DMS53 (cell line): ENCODE measurements at places on chromosomes 1 and 21.

DNA sequence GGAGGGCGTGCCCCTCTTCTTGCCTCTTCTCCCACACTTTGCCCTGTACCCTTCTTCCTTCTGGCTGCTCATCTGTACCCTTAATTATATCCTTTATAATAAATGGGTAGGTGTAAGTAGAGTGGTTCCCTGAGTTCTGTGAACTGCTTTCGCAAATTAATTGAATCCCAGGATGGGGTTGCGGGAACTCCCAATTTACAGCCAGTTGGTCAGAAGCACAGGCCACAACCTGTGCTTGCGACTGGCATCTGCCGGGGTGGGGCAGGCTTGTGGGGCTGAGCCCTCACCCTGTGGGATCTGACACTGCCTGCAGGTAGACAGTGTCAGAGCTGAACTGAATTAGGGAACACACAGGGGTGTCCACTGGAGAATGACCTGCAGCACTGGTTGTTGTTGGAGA is 244.9 kb downstream of the KCNJ6 start:
- DNase-seq: no peak

- DNase-seq: no peak
Measured at GRCh38 chr21:29753216-29753615, 186.6 kb downstream of the GRIK1 start.

DNA sequence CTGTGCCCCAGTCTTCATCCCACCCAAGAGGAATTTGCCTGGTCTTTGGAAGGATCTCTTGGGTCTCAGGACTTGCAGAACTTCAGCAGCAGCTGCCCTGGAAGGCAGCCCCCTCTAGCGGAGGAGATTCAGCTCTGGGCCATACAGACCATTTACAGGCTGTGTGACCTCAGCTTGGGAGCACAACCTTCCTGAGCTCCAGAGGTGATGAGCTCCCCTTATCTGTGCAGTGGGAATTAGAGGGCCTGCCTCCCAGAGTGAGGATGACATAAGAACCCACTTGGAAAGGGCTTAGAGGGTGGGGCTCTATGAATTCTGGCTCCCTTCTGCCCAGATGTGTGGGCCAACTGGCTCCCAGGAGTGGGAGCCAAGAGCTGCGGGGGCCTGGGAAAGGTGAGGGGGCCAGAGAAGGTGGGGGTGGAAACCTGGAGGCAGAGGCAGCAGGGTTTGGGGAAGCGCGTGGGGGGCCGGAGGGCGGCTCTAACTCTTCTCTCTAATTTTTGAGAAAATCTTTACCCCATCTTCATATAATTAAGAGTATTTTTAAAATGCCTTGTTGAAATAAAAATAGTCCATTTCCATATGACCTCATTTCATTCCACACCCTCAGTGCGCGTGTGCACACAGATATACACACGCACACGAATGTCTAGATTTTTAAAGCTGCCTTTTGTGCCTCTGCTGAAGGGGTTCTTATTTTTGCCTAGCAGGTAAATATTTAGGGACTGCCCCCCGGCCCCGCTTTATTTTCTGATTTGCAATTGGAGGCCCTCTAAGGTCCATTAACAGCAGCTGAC is 21.5 kb downstream of the EPHB2 start:
- peak; percentile 49 for DNase-seq

DNA sequence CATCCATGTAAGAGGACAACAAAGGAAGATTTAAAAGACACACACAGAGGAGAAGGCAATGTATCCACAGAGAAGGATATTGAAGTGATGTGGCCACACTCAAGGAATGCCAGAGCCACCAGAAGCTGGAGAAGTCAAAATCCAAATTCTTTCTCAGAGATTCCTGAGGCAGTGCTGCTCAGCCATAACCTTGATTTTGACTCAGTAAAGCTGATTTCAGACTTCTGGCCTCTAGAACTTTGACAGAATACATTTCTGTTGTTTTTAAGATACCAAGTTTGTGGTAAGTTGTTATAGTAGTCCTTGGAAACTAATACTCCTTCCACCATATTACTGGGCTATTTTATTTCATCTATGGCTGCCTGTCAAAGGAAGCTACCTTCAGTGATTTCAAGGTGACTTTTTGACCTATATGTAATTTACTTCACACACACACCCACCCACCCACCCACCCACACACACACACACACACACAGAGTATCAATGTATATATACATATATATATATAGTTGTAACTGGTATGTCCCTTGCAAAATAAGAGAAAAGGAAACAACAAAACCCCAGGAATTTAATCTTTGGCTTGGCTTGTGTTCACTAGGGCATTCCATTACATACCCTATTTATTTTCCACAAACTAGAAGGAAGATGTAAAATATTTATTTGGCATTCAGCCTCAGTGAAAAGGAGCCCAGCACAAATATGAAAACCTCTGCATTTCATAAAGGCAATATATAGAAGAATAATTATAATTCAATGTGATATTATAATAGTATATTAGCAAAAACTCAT is 142.1 kb upstream of the PTGFR start:
- no peak for DNase-seq

GRCh38 chr1:223179786-223180185 is 36.7 kb upstream of the TLR5 start:
- DNase-seq: no peak

- DNase-seq: peak; percentile 55
Measured at GRCh38 chr1:207897188-207897587, 13.7 kb downstream of the CD34 start.

- no peak for DNase-seq
Measured at GRCh38 chr1:203534526-203534925, 40.6 kb downstream of the OPTC start.

- DNase-seq: no peak
Measured at GRCh38 chr1:159289060-159289459, 13.1 kb upstream of the FCER1A start.

GRCh38 chr1:86988835-86989234 is 74.4 kb downstream of the HS2ST1 start:
- no peak for DNase-seq

- DNase-seq: no peak
Measured at GRCh38 chr1:248851390-248851789, 7.5 kb downstream of the ZNF692 start.

DNA sequence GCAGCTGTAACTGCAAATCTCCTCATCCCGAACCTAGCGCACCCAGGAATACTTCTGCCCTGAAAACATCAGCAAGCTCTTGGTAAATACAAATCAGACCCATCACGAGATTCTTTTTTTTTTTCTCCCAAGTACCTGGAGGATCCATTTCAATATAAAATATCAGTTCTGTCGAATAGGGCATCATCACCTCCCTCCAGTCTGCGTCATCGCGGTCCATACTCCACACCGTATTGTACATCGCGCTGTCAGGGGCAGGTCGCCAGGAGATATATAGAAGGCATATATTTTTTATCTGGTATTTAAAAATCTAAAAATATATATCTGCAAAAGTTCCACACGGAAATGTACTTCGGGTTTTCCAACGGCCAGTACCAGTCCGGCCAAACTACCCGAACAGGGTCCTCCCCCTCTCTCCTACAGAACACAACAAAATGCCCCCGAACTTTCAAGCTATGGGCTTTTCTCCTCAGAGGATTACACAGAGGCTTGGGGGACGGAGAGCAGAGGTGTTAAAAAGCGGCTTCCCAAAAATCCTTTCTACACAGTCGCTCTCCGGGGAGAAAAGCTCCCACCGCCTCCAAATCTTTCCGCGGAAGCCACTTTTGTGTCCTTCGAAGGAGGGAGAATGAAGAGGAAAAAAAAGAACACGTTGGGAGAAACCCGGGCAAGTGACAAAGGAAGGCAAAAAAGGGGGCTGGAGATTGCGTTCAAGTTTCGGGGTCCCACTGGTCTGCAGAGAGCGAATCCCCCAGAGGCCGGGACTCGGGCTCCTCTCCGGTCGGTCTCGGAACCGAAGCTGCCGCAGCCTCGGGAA is 509 bp downstream of the PIK3R3 start:
- DNase-seq: peak; percentile 90

GRCh38 chr1:162632217-162632666 is at the start of gene DDR2:
DDR2 (plus strand) TSS chr1:162632464; CDS start chr1:162719064, 86,600 bp downstream.
- no peak for DNase-seq

DNA sequence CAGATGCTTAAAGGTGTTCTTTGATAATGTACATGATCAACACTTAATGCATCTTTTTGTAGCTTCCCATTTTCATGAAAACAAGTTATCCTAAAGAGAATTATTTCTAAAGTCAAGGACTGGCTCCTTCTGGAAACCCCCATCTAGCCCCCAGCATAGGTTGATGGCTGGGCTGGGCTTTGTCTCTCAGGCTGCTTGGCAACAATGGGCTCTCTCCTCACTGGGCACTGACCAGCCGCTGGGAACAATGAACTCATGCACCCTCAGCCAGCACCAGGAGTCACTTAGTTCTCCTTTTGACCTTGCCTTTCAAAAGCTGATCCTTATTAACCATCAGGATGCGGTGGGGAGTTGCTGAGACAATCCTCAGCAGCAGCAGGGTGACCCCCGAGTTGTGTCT is 293.0 kb upstream of the PLXNA2 start:
- no peak for DNase-seq

- peak; percentile 96 for DNase-seq
Measured at GRCh38 chr21:38853421-38853919, 47.7 kb downstream of the ETS2 start.

DNA sequence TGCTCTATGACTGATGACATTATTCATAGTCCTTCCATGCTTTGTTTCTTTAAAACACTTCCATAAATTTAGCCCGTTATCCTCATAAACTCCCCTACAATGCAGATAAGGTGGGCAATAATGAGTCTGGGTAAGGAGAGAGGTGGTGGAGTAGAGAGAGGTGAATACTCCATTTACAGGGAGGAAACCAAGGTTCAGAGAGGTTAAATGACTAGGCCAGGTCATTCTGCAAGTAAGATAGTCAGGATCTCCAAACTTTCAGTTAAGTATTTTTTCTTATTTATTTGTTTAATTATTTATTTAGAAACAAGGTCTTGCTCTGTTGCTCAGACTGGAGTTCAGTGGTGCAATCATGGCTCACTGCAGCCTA is 26.1 kb downstream of the PAFAH2 start:
- no peak for DNase-seq

- DNase-seq: peak; percentile 70
Measured at GRCh38 chr1:71861022-71861421, 421.3 kb downstream of the NEGR1 start.

- no peak for DNase-seq
Measured at GRCh38 chr1:21536218-21536617, 27.0 kb downstream of the ALPL start.

DNA sequence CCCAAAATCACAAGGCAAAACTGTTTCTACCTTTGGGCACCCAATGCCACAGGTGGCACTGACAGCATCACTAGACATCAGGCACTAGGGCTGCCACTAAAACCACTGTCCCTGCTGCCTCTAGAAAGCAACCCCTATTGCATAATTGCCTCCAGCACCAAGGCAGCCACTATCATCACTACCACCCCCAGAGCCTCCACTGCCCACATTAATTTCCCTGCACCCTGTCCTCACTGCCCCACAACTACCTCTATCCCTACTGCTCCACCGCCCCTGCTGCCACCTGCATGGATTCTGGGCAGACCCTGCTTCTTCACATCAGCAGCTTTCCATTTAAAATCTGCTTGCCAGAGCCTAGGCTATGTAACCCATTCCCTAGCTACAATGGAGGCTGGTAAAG is 68.6 kb upstream of the CACHD1 start:
- no peak for DNase-seq

DNA sequence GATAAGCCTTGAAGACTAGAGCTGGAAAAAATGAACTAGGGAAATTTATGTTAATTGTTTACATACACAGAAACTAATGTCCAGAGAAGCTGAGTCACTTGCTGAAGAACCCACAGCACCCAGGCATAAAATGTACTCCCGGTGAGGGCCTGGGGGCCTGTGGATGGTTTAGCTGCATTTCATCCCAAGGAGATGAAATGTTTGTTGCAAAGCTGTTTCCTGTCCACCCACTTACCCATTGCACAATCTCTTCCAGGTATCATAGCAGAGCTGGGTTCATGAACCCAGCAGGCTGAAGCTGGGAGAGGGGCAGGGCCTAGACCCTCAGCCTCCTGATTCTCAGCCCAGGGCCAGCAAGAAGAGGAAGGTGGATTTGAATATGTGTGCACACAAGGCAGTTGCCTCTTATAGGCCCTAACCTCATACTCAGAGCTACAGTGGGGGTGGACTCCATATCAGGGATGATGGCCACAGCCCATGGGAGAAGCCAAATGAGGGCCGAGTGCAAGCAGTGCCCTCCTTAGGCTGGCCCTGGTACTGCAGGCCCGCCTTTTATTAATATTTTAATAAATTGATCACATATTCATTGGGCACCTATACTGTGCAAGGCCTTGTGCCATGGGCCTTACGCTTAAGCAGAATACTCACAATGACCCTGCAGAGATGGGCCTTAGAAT is 110.8 kb downstream of the LACTBL1 start:
- peak; percentile 79 for DNase-seq

- DNase-seq: no peak
Measured at GRCh38 chr1:78540048-78540447, 49.3 kb downstream of the PTGFR start.

GRCh38 chr21:35398346-35398982 is 349.4 kb upstream of the RUNX1 start:
- DNase-seq: peak; percentile 8

- DNase-seq: peak; percentile 84
Measured at GRCh38 chr1:184664042-184664660, 90.5 kb downstream of the EDEM3 start.

- DNase-seq: peak; percentile 100
Measured at GRCh38 chr1:65420590-65421350, at the start of the genes LEPR and LEPROT. LEPR (plus strand) TSS chr1:65420668; CDS start chr1:65565566, 144,898 bp downstream. LEPROT (plus strand) TSS chr1:65420668; CDS start chr1:65420725, 57 bp downstream.

DNA sequence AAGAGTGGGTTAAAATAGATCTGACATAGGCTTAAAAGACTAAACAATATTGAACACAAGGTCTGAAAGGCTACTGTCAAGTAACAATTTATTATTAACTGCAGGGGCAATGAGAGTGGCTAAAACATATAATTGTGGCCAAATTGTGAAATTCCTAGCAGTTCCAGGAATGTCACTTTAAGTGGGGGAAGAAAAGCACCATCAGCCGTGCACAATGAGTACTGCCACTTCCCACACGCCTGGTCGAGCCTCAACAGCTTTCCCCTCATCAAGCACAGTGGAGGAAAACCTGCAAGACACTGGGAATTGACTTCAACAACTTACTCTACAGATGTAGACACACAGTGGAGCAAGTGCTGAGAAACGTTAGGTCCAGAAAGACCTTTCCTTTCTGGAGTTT is 16.4 kb downstream of the TFB2M start:
- no peak for DNase-seq

DNA sequence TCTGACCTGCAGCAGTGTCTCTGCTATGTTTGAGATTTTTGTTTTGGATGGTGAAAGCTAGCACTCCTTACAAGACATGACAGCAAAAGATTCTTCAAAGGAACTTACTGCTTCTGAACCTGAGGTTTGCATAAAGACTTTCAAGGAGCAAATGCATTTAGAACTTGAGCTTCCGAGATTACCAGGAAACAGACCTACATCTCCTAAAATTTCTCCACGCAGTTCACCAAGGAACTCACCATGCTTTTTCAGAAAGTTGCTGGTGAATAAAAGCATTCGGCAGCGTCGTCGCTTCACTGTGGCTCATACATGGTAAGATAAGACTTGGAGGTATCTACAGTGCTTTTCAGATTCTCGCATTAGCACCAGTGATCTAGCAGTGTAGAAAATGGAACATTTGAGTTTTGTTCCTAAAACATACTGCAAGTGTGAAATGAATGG is 200.2 kb downstream of the PDE4B start:
- DNase-seq: no peak

- DNase-seq: no peak
Measured at GRCh38 chr1:69847670-69848069, 279.9 kb downstream of the LRRC7 start.

- DNase-seq: no peak
Measured at GRCh38 chr1:95263450-95263849, 29.4 kb downstream of the RWDD3 start.
